ENCODE measurements at places on chromosomes 3 and 15.
A peak's percentile ranks its signal among the peaks of the same experiment; 100 is the strongest.

DNA sequence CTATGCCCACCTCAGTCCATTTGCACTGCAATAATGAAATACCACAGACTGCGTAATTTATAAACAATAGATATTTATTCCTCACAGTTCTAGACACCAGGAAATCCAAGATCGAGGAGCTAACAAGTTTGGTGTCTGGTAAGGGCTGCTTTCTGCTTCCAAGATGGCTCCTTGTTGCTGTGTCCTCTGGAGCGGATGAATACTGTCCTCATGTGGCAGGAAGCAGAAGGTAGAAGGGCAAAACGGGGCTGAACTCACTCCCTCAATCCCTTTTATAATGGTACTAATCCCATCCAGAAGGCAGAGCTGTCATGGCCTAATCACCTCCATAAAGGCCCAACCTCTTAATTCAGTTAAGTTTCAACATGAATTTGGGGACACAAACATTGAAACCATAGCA is 75.3 kb downstream of the P2RY1 start:
- no peak for DNase-seq

DNA sequence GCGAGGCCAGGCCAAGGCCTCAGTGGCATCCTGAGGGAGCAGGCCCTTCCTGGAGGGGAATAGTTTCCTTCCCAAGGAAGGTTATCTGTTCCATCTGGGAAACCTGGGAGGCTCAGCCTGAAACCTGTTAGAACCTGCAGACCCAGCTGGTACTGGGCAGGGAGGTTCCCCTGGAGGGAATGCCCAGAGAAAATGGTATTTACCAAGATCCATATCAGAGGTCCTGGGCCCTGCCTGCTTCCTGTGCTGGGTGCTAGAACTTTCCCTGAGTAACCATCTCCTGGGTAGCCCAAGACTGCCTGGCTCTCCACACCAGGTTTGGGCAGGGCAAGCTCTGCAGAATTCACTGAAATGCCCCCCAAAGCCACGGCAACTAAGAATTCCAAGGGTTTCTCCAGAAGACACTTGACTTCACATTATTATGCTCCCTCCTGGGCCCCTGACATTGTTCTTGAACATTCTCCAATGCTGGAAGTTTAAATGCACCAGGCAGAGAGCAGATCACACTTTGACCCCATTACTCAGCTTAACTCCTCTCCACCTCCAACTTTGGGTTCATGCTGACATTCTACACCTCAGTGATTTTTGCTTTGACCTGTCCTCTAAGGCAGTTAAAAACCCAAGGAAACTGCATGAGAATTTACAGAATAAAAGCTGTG is 2.0 kb downstream of the CA12 start:
- no peak for DNase-seq

DNA sequence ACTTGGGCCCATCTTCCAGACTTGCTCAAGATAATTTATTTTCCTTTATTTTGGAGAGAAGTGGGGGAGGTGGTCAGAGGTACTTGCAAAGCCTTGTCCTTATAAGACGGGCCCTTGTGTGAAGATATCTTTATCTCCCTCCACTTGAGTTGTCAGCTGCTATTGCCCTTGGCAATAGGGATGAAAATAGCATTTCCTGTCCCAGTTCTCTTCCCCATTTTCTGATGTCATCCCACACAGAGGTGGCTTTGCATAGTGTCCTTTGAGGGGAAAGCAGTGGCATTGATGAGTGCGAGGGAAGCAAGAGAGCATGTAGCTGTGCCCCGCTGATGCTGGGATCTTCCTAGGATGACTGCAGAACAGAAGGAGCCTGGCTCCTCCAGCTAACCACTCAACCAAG is 41.9 kb upstream of the TUBGCP5 start:
- no peak for DNase-seq

DNA sequence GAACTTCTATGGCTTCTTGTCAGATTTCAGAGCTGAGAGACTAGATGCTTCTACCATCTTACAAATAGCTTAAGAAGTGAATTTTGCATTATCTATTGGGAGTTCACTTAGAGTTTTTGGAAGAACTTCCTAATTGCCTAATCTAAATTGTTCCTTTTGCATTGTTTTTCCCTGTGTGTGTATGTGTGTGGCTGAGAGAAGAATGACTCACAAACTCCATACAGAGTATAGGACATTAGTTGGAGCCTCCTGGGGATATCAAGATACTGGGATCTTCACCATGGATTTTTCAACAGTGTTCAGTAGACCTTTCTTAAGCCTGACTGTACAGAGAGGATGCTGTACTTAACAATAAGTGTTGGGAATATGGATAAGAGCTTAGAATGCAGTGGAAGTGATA is 10.9 kb downstream of the TLNRD1 start:
- no peak for DNase-seq

- DNase-seq, result no peak
These were observed 47.6 kb downstream of the SHOX2 start for GRCh38 chr3:158058495-158059130.

DNA sequence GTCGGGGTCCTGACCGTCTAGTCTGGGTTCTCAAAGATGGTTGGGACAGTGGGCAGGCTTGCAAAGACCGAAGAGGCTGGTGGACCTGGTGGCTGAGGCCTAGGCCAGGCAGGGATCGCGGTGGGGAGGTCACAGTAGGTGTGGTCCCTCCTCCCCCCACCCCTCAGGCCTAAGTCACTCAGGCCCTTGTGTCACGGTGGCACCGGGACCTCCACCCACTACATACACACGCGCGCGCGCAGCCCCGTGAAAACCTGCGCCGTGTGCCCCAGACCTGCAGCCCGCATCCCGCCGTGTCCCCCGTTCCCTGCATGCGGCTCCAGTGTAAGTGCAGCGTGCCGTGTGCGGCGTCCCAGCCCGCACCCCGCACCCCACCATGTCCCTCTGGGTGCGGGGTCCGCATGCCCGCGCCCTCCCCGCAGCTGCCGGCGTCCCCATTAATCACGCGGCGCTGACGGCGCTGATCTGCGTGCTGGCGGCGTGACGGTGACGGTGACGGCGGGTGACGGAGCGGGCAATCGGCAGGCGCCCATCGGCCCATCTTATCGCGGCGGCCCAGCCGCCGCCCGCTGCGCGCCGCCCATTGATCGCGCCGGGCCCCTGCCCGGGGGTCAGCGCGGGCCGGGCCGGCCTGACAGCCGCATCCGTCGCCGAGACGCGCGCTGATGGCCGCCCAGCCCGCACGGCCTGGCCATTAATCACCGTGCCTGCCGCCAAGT is 24.4 kb downstream of the SEC61A1 start:
- no peak for DNase-seq

- peak; percentile 80 for DNase-seq
These were observed 57.5 kb upstream of the HERC1 start for GRCh38 chr15:63891079-63891767.

DNA sequence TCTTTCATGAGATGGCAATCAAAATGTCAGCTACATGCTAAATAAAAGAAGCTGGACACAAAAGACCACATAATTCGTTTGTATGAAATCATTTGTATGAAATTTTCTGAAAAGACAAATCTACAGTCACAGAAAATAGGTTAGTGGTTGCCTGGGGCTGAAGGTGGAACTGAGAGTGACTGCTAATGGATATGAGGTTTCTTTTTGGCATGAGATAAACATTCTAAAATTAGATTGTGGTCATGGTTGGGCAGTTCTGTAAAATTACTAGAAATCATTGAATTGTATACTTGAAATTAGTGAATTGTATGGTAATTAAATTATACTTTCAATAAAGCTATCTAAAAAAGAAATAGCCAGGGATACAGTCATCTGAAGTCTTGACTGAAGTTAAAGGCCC is 2.7 kb upstream of the DMXL2 start:
- no peak for DNase-seq

- DNase-seq, result no peak
These were observed 1.2 kb upstream of the TCAIM start for GRCh38 chr3:44337248-44337785.

GRCh38 chr3:114427285-114428043 is 133.6 kb downstream of the TIGIT start:
- no peak for DNase-seq

DNA sequence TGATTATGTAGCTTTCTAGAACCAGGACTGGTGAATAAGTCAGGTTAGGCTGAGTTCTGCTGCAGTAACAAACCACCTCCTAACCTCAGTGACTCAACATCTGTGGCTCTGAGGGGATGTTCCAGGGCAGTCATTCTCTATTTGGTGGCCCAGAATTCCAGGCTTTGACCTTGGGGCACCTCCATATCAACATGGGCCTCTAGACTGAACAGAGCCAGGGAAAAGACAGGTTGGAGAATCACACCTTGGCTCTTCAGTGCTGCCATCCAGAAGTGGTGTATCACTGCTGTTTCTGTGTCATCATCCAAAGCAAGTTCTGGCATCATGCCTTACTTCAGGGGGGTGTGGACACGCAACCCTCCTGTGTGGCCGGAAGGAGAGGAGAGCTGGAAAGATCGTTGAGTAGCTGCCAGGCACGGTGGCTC is 15.3 kb downstream of the ZBTB47 start:
- no peak for DNase-seq

GRCh38 chr15:70559265-70560239 is 203.8 kb downstream of the UACA start:
- DNase-seq, result peak; percentile 21

- peak; percentile 22 for DNase-seq
These were observed 1.1 kb downstream of the GORASP1 start for GRCh38 chr3:39106281-39106811.

DNA sequence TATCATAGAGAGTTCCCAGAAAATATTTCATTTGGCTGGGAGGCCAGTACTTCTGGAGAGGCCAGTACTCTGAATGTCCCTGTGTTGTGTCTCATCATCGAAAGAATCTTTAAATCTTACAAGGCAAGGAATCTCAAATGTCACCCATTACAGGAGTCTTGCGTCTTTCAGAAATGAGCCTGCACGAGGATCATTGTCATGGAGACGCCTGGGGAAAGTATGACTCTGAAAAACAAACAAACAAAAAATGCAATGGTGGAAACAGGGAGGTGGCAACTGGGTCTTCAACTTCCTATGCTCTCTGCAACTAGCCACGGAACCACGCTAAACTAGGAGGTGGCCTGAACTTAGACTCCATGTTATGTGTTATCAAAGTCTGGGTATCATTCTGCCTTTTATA is 804.6 kb downstream of the EPHA3 start:
- no peak for DNase-seq

DNA sequence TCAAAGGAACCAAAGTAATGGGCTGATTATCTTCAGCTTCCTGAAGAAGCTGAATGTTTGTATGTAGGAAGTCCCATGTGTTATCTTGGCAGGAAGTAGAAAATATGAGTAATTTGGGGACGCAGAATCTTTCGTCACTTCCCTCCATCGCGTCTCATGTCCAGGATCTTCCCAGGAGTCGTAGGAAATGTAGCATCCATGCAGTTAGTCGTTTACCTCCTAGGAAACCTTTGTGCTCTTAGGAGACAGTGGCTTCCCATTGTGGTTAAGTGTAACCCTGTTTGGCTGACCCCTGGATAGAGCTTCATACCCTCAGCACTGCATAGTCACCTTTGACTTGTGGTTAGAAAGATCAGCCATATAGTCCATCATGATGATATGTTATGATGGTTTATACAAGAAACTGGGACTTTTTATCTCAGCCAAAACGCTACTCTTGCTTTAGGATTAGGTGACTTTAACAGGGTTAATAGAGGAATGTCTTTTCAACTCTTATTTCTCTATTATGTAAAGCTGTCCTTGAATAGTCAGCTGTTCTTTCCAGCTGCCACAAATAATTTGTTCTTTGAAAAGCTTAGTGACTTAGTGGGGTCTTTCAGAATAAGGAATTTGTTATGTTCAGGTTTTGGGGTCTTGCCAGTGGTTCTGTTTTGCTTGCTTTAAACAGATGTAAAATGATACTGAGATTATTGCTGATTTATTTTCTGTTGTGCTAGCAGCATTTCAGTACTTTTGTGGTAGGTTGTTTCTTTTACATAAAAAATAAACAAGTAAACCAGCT is 92.2 kb downstream of the KLHL25 start:
- peak; percentile 68 for DNase-seq

DNA sequence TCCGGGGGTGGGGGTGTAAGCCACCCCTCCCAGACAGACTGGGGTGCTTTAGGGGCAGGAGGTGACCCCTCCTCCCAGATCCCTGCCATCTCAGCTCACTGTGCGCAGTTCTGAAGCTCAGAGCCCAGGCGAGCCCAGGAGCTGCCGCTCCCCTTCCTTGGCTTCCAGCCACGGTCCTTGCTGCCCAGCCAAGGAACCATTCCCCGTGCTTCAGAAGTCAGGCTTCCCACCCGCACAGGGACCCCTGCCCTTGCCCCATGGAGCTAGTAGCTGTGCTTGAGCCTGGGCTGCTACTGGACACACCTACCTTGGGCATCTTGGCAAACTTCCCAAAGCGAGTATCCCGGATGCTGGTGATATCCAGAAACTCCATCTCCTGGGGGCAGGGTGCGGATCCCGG is 4.8 kb downstream of the PLCB2 start:
- DNase-seq, result no peak

DNA sequence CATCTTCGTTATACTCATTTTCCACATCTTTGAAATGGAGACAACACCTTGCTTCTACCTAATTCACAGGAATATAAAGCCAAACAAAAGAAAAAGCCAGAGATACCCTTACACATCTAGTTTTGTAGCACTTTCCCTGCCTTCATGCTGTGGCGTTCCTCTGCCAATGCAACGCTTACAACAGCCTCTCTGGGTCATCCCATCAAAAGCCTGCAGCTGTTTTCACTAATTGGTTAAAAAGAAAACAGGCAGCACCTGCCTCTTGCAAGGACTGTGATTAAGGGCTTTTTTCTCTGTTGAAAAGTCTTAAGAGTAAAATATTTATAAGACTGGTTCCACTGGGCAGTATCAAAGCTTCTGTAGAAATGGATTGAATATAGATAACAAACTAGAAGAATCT is 120.3 kb downstream of the FMN1 start:
- no peak for DNase-seq

GRCh38 chr15:42050484-42051255 is 29.8 kb upstream of the PLA2G4E start:
- DNase-seq, result no peak

DNA sequence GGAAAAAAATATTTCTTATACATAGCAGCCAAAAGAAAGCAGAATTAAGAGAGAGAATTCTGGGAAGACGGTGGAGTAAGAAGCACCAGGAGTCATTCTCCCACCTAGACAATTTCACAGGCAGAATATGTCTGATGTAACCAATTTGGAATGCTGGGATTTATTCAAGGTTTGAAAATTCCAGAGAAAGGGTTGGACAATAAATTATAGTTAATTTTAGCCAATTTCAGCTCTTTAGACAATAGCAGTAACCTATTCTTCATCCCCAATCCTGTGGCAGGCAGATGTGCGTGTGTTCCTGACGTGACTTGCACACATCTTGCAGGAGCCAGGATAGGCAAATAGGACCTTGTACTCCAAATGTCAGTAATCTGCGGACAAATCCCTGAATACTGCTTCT is 541.0 kb upstream of the NAALADL2 start:
- no peak for DNase-seq

DNA sequence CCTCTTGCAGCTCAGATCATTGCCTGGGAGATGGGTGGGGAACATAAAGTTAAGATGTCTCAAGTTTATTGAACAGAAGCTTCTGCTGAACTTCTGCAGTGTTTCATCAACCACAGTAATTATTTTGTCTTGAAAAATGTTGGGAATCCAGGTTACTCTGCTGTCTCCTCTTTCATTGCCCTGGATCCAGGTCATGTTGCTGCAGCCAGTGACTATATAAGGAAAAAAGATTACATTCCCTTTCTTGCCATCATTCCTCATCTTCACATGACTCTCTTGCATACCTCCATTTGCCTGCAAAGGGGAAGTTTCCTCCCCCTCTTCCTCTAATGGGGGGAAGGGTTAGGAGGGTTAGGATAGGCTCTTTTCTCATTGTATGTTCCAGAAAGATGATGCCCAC is 15.1 kb downstream of the GMNC start:
- no peak for DNase-seq
